ENCODE measurements at places on chromosomes 1 and 21. TPM values are rescaled to one million over a fixed set of nuclear protein-coding genes. Genes with fewer than 3 reads are reported as not detected.

- no peak for DNase-seq
These were observed 2.9 kb downstream of the QSOX1 start for GRCh38 chr1:180157576-180158057.

- DNase-seq: peak; percentile 62
These were observed 51.9 kb upstream of the EDN2 start for GRCh38 chr1:41536361-41536802.

- no peak for DNase-seq
These were observed 18.1 kb downstream of the KIAA0040 start for GRCh38 chr1:175174309-175175102.

- peak; percentile 94 for DNase-seq
These were observed 20.9 kb upstream of the VPS13D start for GRCh38 chr1:12208764-12209494.

DNA sequence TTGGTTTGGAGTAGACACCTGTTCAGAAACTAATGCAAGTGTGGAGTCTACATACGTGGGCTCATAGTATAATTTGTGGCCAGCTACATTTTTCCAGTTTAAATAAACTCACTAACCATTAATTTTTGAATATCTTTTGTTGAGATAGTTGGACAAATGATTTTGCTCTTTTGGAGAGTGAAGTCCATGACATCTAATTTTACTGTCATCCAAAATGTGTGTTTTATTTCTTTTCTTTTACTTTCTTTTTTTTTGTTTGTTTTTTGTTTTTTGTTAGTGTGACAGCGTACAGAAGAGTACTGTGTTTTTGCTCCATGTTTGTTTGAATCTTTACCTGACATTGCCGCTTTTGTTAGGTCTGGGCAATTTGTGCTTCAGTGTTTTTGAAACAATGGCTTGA is 5.0 kb downstream of the RBM15 start:
- no peak for DNase-seq

DNA sequence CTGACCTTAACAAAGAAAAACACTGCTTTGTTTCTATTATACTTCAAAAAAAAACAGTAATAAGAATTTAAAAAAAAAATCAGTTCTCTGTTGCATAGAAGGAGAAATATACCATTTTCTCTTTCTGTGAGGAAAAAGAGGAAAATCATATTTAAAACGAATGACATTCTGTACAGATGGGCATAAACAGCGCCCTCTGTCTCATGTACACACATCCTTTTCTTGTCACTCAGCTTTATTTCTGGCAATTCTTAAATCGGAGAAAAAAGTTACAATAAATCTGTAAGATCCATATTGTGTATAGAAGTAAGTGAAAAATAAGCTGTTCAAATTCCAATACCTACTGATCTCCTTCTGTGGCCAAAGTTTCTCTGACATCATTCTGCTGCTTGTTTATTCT is 245.4 kb downstream of the SMYD3 start:
- DNase-seq: no peak

DNA sequence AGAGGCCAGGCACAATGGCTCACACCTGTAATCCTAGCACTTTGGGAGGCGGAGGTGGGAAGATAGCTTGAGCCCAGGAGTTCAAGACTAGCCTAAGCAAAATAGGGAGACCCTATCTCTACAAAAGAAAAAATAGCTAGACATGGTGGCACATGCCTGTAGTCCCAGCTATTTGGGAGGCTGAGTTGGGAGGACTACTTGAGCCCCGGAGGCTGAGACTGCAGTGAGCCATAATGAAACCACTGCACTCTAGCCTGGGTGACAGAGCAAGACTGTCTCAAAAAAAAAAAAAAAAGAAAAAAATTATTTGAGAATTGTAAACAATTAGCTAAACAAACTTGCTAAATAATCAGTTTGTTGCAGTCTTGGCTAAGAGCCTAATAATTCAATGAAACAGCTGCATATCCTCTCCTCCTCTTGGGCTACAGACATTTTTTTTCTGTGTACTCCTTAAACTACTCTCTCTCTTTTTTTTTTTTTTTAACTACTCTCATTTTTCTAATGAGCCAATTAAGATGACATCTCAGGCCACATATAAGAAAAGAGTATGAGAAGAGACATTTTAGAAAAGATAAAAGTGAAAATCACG is 10.5 kb upstream of the DNAJB4 start:
- no peak for DNase-seq

- DNase-seq: no peak
These were observed 13.1 kb downstream of the PTPN22 start for GRCh38 chr1:113858418-113858817.

DNA sequence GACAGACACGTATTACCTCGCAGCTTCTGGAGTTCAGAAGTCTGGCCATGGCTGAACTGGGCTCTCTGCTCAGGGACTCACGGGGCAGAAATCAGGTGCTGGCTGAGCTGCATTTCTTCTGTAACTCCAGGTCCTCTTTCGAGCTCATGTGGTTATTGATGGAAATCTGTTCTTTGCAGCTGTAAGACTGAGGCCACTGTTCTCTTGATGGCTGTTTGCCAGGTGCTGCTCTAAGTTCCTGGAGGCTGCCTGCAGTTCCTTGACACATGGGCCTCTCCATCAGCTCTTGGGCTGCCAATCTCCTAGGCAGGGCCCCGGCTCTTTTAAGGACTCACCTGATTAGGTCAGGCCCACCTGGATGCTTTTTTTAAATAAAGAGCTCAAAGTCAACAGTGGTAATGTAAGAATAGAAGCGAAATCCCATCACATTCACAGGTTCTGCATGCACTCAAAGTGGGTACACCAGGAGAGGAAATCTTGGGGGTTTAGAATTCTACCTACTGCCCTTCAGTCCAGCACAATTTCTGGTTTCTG is 139.1 kb downstream of the KAZN start:
- DNase-seq: no peak

DNA sequence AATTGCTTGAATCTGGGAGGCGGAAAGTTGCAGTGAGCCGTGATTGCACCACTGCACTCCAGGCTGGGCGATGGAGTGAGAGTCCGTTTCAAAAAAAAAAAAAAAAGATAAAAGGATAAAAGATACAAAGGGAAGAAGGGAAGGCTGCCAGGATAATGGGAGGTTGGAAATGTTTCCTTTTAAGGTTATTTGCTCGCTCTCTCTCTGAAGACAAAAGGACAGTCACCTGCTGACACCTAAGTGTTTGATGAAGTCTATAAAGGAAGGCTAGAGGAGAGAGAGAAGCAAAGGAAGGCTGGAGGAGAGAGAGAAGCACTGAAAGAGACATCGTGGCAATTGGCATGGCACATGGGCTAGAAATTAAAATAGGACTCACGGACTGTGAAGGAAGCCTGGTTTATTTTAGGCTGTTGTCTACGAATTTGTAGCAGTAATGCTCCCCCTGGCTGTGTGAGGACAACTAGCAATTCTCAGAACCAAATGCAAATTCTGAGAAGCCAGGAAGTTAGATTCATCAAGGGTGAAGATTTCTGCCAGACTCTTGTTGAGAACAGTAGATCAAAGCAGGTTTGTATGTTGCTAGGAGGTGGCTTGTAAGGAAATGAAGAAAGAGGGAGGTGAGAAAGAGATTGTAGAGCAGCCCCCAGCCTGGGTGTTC is 154.2 kb downstream of the ZP4 start:
- no peak for DNase-seq

DNA sequence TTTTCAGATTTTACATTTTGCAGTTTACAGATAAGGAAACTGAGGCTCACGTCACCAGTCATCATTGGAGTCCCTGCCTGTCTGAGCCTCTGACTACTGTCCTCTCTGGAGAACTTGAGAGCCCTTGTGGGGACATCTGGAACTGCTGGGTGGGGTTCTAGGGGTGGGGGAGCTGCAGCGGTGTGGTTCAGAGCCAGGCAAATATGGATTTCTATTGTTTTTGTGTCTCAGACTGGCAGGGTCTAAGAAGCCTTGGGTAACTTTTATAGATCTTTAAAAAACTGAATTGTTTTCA is 46.9 kb downstream of the IER5 start:
- DNase-seq: no peak

DNA sequence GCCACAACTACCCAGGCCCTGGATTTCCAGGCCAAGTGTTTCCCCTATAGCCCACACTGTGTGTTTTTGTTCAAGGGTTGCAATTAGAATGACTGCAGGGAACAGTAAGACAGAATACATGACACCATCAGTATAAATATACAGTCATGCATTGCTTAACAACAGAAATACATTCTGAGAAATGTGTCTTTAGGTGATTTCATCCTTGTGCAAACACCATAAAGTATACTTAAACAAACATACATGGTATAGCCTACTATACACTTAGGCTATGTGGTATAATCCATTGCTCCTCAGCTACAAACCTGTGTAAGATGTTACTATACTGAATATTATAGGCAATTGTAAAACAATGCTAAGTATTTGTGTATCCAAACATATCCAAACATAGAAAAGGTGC is 7.5 kb upstream of the SLC44A5 start:
- no peak for DNase-seq

- peak; percentile 32 for DNase-seq
These were observed 22.6 kb upstream of the RAB3GAP2 start for GRCh38 chr1:220294846-220295301.

DNA sequence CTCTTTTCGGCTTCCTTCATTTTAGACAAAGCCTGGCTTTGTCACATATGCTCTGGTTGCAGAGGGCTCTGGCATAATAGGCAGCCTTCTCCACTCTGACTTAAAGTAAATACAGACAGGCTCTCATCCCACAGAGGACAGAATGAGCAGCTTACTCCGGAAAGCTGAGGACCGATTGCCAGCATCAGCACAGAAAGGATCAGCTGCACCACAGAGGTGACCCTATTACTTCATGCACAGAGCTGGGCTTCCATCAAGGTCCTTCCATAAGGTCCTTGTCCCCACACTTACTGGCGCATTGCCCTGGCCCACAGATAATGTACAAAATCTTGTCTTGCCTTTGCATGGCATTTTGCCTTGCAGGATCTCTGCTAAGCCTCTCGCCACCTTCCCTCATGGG is 67.6 kb downstream of the SEC16B start:
- DNase-seq: no peak

- DNase-seq: peak; percentile 61
These were observed 648 bp downstream of the FAM76A start for GRCh38 chr1:27726173-27727044.

GRCh38 chr21:43031121-43031619 is 44.5 kb downstream of the CBS start:
- DNase-seq: no peak

- DNase-seq: no peak
These were observed 50.0 kb upstream of the COL18A1 start for GRCh38 chr21:45354970-45355369.

GRCh38 chr1:81803431-81804110 is 2.8 kb downstream of the ADGRL2 start:
- peak; percentile 75 for DNase-seq

DNA sequence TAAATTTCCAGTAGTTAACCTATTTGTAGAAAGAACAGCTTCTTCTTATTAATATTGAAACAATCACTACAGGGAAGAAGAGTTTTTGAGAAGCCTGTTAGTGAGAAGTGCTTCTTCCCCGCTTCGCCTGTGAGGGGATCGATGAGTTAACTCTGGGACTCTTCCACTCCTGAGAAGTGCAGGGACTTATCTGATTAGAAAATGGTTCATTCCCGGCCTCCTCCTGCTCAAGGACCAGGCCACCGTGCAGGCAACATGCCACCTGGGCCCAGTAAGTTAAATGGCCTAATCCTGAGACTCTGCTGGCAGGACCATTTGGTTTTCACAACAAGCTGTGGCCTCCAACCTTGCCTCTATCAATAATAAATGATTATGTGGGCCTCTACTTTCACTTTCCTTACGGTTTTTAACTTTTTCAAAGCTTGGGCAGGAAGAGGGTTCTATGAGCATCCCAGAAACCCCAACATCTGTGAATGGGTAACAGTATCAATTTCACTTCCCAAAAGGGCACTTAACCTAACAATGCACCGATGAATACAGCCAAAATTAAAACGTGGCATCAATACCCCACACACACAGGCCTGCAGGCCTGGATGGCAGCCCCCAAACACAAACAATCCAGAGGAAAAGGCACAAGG is 33.1 kb downstream of the SIPA1L2 start:
- DNase-seq: no peak

DNA sequence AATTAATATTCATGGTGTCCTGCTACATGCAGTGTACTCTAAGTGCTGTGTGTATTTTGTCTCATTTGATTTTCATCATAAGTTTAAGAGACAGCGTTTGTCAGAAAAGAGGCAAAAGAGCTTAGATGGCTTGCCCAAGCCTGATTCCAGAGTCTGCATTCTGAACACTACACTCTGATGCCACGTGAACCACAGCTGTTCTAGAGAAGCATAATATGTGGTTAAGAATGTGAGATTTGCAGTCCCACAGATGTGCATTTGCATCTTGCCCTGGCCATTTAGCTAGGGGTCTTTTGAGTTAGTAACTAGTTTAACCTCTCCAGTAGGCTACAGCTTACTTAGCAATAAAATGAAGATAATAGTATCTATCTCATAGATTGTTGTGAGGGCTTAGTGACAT is 9.2 kb upstream of the GADD45A start:
- peak; percentile 79 for DNase-seq

DNA sequence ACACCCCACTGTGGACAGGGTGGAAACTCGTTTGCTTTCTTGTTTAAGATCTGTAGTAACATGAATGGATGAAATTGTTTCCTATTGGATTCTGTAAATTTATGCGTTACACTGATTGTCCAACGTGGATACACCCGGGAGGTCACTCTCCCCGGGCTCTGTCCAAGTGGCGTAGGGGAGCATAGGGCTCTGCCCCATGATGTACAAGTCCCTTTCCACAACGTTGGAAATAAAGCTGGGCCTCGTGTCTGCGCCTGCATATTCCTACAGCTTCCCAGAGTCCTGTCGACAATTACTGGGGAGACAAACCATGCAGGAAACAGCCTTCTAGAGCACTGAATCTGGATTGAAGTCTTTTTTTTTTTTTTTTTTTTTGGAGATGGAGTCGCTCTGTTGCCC is 1.4 kb downstream of the RCC1 start:
- DNase-seq: no peak

GRCh38 chr21:17987382-17988101 is 168.4 kb upstream of the C21orf91 start:
- DNase-seq: no peak

CCDC30 gene
- total RNA-seq: 5.1 TPM

ELF3 gene
- 122 TPM for total RNA-seq

FAM72C gene
- total RNA-seq: 0.51 TPM

CLDN19 gene
- total RNA-seq: 2.8 TPM

NBPF6 gene
- not detected for total RNA-seq

SELL gene
- total RNA-seq: 4.3 TPM

UTS2 gene
- not detected for total RNA-seq

SPOCD1 gene
- total RNA-seq: 0.21 TPM

BEND5 gene
- total RNA-seq: 17.5 TPM

MRPL24 gene
- 35.0 TPM for total RNA-seq
